ENCODE measurements at places on chromosomes 4 and X.
A peak's percentile ranks its signal among the peaks of the same experiment; 100 is the strongest.

GRCh38 chr4:168586926-168587325, 90.1 kb downstream of the PALLD start:
- DNase-seq = no peak

DNA sequence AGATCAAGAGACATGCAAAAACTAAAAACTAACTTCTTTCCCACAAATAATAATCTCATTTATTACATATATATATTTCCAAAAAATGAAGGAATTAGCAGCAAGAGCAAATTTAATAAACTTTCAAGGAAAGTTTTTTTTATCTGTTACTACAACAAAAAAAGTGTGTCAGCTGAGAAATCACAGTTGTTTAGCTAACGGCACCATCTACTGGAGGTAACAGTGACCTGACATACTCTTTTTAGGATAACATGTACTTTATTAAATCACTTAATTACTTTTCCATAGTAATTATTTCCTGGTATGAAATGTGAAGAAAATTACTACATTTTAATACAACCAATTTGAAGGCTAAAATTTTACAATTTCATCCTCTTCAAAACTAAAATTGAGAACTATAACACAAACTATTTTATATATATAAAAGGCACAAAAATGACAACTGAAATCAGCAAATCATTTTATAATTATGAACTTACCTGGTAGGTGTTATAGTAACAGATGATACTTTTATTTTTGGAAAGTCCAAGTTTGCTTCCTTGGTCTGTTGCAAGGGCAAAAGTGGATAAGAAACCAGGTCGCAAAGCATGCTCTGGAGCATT, 9.1 kb downstream of the LAMTOR3 start:
- no peak for DNase-seq

- DNase-seq = peak; percentile 44
These were observed 6.9 kb upstream of the CLOCK start for GRCh38 chr4:55553441-55554201.

DNA sequence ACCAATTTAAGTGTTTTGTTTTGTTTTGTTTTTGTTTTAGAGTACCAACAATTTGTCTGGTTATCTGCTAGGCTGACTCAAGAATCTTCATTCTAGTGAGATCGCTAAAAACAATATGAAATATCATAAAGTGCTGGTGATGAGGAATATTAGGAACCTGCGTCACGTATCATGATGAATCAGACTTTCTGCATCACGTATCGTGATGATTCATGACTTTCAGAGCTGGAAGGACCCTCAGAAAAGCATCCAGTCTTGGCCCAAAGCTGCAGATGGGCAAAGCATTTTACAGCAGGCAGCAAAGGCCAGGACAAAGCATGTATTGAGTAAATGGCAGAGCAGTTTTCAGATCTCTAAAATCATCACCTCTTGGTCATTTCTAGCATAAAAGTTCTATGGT, 278.0 kb upstream of the BOD1L1 start:
- no peak for DNase-seq

GRCh38 chr4:8710416-8710815, 117.9 kb downstream of the CPZ start:
- DNase-seq = no peak

DNA sequence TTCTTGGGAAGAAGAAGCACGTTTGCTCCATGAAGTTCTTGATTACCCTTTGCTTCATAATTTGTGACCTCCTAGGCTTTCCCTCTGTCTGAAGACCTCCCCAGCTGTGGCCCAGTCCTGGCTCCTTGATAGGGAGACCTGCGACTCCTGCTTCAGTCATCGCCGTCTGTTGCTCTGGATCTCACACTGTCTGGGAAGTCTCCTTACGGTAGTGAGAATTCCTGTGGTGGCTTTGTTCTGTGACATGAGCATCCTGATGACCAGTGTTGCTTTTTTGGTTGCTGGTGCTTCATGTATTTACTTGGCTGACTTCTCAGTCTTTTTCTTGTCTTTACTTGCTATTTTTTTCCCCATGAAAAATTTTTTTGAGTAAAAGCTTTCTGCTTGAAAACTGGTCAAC, 44.2 kb downstream of the JADE1 start:
- DNase-seq = no peak

DNA sequence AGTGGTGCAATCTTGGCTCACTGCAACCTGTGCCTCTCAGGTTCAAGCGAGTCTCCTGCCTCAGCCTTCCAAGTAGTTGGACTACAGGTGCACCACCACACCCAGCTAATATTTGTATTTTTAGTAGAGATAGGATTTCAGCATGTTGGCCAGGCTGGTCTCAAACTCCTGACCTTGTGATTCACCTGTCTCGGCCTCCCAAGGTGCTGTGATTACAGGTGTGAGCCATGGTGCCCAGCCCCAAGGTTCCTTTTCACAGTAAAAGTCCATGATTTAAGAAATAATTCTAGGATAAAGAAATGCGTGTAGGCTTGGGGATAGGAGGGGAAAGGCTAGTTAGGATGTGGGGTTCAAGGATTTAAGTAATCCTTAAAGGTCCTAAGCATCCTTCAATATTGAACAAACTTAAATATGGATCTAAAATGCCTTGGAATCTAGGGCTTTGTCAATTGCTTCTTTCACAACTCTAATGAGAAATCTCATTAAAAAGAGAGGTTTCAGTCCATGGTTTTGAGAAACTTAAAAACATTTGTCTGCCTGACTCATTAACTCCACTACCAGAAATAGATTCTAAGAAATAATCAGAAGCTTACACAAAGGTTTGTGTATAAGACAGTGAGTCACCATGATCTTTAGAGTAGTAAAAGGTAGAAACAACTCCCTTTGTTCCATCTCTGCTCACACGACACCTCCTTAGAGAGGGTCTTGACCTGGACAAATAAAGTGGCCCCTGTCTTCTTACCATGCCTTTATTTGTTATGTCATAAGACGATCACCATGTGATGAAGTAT, 203.2 kb downstream of the PTTG2 start:
- DNase-seq = peak; percentile 56

DNA sequence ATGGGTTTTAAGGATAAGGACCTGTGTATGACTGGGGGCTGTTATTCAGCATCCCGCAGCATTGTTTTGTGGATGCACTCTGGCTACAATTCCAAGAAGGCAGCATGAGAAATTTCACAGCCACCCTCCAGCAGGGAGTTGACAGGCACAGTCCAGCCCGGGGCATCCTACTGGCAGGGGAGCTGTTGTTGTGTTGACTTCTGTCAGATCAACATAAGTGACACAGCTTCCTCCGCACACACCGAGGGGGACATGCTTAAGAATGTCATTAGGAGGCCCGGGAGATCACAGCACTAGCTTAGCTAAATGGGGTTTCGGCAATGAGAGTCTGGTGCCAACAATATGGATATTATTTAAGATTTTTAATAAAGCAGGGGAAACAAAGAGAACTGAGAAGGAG, 326.5 kb downstream of the ASMT start:
- DNase-seq = no peak

GRCh38 chr4:110867251-110867960, 244.5 kb upstream of the PITX2 start:
- no peak for DNase-seq

DNA sequence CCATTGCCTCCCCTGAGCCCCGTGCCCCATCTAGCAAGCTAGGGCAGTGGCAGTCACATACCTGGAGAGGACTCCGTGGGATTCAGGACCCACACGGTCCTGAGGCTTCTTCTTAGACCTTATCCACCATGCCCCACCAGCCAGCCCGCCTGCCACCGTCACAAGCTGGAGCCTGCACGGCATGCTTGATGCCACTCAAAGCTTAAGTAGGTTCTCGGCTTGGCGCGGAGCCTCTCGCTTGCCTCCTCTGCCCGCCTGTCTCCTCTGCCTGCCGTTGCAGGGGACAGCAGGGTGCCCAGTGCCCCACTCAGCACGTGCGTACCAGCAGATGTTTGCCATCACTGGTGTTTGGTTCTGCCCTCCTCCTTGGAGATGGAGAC, 14.1 kb downstream of the PSAPL1 start:
- no peak for DNase-seq

- no peak for DNase-seq
These were observed 29.6 kb downstream of the SPARCL1 start for GRCh38 chr4:87499403-87500091.

GRCh38 chr4:113260688-113261087, 211.2 kb downstream of the ANK2 start:
- no peak for DNase-seq

DNA sequence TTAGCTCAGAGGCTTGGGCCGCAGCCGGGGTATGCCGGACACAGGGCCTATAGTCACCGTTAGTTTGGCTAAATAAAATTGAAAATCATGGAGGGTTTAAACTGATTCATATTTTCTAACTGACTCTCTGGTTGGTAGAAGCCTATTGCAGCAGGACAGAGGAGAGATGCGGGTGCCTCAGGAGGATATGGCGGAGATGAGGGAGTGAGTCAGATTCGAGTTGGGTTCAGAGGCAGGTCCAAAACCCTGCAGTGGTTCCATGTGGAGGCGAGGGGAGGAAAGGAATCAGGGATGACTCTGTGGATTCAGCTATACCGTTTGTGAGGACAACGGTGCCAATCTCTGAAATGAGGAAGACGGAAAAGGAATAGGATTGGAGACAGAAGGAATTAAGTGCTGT, 176.6 kb downstream of the PALLD start:
- DNase-seq = no peak

DNA sequence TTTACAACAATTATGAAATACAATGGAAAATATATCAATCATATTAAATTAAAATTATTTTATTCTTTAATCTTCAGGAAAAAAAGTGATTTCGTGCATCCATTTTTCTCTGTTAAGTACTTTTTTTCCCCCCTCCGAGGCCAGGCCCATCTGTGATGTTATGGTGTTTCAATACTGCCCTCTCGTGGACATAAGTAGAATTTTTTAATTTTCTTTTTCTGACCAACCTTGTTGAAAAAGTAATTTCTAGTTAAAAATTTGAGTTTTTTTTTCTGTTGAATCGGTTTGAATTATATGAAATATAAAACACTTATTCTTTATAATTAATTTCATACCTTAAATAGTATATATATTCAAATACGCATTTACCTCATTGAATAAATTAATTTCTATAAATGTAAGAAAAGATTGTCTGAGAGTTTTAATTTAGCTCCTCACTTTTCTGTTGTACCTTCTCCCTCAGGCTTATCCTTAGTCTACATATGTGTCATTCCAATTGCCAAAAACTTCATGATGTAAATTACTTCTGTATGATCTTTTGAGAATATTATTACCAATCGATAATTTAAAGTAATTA, 175.8 kb upstream of the TECRL start:
- DNase-seq = no peak

DNA sequence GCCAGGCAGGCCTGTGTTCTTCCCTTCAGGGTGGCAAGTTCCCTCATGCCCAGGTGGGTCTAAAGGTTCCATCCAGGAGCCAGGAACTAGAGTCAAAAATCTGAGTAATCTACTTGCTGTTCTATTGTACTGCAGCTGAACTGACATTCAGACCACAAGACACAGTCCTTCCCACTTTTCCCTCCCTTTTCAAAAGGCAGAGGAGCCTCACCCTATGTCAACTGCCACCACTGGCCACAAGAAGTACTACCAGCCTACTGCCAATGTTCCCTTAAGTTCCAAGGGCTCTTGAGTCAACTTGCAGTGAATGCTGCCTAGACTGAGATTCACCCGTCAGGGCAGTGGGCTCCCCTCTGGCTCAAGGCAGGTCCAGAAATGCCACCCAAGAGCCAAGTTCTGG, 133.5 kb downstream of the FAM47B start:
- no peak for DNase-seq

DNA sequence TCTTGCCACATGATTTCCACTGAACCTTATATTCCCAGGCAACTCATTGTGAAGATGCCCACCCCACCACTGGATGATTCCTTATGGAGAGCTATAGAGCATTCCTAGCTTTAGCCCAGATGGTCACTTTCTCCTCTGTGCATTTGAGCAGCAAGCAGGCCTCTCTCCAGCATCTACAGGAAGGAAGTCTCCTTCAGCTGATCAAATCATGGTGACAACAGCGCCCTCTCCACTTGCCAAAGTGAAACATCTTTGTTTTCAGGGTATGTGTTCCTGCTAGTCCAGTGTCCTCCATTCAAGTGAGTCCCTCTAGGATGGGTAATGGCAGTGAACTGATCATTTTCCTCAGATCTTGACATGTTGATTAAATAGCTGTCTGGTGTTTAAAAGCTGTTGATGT, 10.9 kb upstream of the SYTL5 start:
- no peak for DNase-seq

- DNase-seq = no peak
These were observed 27.2 kb downstream of the BST1 start for GRCh38 chr4:15729910-15730533.

DNA sequence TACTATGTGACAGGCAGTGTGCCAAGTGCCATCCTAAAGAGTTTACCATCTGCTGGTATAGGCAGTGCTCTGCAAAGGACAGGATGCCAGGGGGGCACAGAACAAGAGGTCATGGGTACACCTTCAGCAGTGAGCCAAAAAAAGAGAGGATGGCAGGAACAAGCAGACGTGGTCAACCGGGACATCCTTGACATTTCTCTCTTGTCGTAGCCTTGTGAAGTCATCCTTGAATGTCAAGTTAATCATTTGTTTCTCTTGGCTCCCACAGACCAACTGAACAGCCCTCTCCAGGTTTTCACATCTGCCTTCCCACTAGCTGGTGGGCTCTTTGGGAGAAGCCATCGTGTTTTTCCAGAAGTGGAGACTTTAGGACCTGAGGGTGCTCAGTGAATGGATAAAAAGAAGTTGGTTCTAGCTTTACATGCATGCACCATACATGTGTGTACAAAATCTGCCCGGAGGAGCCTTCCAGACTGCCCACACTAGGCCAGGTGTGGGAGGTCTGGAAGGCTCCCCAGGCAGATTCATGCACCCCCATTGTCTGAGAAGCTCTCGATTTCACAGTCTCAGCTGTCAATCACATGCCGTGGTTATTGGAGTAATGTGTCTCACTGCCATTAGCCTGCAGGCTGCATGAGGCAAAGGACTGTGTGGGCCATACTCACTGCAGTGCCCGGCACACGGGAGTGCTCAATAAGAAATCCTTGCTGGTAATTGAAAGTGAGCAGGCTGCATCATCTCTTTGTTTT, 16.4 kb downstream of the PNMA6F start:
- no peak for DNase-seq

GRCh38 chr4:127631420-127631819, 1.3 kb upstream of the INTU start:
- no peak for DNase-seq

DNA sequence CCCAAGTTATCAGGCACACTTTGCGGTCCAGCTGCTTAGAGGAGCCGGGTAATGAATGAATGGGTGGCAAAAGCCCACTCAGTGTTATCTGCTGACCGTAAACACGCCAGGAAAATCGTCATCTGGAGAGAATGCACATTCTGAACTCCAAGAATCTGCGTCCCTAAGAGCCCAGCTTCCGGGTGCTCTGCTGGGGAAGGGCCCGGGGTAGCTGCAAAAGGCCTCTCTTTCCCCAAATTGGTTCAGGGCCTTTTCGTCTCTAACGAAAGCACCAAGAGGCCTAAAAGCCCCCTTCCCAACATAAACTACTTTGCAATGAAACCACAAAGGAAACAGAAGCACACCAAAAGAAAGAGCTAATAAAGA, 1.6 kb upstream of the SFRP2 start:
- DNase-seq = no peak

Data from AG09309 (cell line).